ENCODE measurements at places on chromosomes 4 and X.

DNA sequence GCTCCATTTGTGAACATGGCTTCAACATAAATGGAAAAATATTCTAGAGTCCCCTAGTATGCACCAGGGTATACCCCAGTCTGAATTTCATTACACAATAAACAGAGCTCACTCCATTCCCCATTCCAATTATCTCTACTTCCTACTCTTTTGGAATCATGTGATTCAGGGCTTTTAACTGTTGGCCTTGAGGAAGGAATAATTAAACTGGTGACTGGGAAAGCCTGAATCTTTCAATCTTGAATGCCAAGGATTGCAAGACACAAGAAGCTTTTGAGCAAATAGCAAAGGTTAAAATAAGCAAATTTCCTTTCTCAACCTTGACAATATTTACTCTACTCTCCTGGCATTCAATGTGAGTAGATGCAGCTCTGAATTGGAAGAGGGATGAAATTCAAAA is 77.5 kb upstream of the INPP4B start:
- no peaks in the 10 kb centered on the region for H3K4me1 ChIP-seq
- no peak overlapping the region for H3K4me3 ChIP-seq
- no peaks in the 10 kb centered on the region for H3K27me3 ChIP-seq
- H3K27ac ChIP-seq: no peak overlapping the region

DNA sequence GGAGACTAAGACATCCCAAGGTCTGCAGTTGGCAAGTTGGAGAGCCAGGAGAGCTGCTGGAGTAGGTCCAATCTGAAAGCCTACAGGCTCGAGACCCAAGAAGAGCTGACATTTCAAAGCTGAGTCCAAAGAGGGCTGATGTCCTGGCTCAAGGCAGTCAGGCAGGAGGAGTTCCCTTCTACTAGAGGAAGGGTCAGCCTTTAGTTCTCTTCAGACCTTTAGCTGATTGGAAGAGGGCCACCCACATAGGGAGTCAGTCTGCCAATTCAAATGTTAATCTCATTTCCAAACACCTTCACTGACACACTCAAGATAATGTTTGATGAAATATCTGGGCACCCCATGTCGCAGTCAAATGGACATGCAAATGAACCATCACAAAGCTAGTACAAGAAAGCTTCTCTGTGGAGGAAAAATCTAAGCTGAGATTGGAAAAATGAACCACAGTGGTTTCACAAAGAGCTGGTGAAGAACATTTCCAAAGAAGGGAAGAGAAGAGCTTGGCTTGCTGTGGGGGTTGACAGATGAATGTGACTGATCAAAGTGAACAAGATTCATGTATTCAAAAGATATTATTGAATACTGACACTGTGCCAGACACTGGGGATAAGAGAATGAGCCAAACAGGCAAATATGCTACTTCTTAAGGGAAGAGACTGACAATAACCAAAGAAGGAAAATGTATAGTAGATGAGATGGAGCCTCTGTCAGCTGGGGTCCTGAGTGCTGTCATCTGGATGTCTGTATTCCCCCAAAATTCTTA is 61.2 kb downstream of the STK32B start:
- H3K4me3 ChIP-seq: no peak overlapping the region
- DNase-seq: no peak
- no peaks in the 10 kb centered on the region for H3K4me1 ChIP-seq
- peaks cover 17% of the 10 kb centered on the region for H3K27me3 ChIP-seq
- H3K36me3 ChIP-seq: no peaks in the 10 kb centered on the region
- no peak overlapping the region for H3K27ac ChIP-seq

GRCh38 chrX:49257074-49257790 is 7.3 kb downstream of the FOXP3 start:
- H3K27ac ChIP-seq: no peak overlapping the region
- no peaks in the 10 kb centered on the region for H3K4me1 ChIP-seq
- DNase-seq: no peak

GRCh38 chr4:7967501-7968261 is 28.0 kb upstream of the AFAP1 start:
- no peak overlapping the region for H3K27ac ChIP-seq
- no peak overlapping the region for H3K4me3 ChIP-seq
- peaks cover 3% of the 10 kb centered on the region for H3K27me3 ChIP-seq
- DNase-seq: no peak
- peaks cover 22% of the 10 kb centered on the region for H3K4me1 ChIP-seq

DNA sequence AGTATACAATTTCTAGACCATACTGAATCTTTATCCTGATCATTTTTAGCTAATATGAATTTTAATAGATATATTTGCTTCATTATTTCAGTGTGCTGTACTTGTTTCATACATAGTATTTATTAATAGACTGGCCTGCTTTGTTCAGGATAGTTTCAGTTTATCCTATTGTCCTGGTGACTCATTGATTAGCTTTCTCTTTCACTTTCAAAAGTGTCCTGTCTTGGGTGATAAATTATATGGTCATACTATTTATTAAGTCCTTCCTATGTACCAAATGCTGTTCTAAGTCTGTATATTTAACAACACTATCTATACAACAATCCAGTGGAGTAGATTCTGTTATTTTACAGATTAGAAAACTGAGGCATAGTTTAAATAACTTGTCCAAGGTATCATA is 153.8 kb upstream of the RAPGEF2 start:
- DNase-seq: no peak
- no peak overlapping the region for H3K4me3 ChIP-seq
- H3K27me3 ChIP-seq: no peaks in the 10 kb centered on the region
- H3K27ac ChIP-seq: no peak overlapping the region

DNA sequence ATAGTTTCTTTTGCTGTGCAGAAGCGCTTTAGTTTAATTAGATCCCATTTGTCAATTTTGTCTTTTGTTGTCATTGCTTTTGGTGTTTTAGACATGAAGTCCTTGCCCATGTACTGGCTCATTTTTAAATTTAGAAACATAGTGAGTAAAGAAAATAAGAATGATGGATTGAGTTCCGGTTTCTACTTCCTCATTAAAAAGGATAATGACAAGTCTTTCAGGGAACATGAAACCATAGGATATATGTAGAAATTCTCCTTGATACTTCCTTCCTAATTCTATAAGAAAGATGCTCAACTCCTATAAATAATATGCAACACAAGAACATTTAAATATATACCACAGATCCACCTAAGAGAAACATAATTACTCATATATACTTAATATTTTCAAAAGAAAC is 240.9 kb downstream of the BANK1 start:
- no peaks in the 10 kb centered on the region for H3K4me1 ChIP-seq
- no peak for DNase-seq
- H3K4me3 ChIP-seq: no peak overlapping the region
- H3K27me3 ChIP-seq: no peaks in the 10 kb centered on the region
- H3K36me3 ChIP-seq: no peaks in the 10 kb centered on the region
